Stromal cell of bone marrow (primary cell): ENCODE measurements at places on chromosomes 2 and 18.

- DNase-seq: no peak
Observed at GRCh38 chr18:56984731-56985130, 162.2 kb upstream of the BOD1L2 start.

- peak; percentile 37 for DNase-seq
Observed at GRCh38 chr2:1974397-1974796, 230.1 kb upstream of the PXDN start.

DNA sequence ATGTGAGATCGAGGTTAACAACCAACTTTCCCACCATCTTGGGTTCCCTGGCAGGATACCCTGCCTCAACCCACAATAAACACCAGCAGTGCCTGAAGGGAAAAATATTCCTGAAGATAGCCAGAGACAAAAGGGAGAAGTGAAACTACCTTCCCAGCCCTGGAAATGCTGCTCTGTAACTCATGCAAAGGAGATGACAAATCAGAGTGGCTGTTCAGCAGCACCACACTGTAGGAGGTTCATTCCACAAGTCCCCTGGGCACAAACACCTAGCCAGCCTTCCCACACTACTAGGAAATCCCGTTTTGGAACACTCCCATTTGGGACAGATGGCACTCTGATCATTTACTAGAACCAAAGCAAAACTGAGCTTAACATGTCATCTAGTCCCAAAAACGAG is 190.7 kb upstream of the RBBP8 start:
- DNase-seq: no peak

GRCh38 chr18:8051453-8051852 is 484.3 kb downstream of the PTPRM start:
- DNase-seq: no peak

GRCh38 chr2:160022162-160022561 is 40.3 kb downstream of the PLA2R1 start:
- no peak for DNase-seq

GRCh38 chr2:241882091-241882625 is 12.6 kb downstream of the RTP5 start:
- DNase-seq: no peak

DNA sequence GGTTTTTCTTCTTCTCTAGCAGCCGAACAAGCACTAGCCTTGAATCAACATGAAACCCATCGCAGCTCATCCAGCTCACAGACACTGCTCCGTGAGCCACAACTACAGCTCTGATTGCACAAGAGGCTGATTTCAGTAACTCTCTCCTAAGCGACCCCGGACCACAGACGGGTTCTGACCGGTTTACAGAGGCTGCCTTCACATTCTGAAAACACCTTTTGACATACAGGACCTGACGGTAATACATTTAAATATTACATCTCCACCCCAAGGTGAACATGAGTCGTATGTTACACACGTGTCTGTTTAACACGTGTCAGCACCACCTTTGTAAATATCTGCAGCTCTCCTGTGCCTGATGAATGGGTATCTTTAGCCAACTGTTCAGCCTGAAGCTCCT is 120.7 kb downstream of the TMEM18 start:
- DNase-seq: no peak

- DNase-seq: no peak
Observed at GRCh38 chr18:45415614-45416013, 199.7 kb upstream of the SLC14A2 start.

DNA sequence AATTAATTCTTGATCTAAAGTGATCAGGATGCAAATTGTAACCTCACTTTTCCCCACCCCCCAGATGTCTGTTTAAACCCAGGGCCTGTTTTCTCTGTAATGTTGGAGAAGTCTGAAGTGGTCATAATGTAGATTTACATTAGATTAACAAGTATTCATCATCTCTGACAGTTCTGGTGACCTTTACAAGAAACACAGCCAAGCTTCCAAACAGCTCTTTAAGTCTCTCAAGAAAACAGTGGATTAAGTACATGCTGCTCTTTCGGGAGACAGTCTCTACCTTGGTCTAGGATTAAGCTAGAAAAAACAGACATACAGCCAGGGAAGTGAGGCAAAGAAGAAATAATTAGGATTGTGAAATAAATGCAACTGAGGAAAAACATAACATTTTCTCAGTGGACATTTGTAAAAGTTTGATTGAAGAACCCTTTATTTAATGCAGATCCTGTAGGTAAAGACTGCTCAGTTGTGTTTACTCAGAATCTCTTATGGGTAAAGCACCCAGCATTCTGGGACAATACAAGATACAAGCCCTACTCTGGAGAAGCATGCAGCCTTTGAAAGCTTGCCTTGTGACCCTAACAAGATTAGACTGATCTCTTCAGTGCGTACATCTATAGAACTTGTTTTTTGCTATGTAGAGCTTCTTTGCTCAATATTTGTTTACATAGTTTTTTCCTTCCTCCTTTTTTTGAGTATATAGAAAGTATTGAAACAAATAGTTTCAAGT is 203.9 kb downstream of the PHLPP1 start:
- no peak for DNase-seq

GRCh38 chr2:237633061-237633561 is 5.7 kb downstream of the LRRFIP1 start:
- DNase-seq: no peak
